ENCODE measurements at places on chromosomes 5 and 9.

- no peak for DNase-seq
These were observed 34.5 kb downstream of the HRH2 start for GRCh38 chr5:175692235-175692995.

DNA sequence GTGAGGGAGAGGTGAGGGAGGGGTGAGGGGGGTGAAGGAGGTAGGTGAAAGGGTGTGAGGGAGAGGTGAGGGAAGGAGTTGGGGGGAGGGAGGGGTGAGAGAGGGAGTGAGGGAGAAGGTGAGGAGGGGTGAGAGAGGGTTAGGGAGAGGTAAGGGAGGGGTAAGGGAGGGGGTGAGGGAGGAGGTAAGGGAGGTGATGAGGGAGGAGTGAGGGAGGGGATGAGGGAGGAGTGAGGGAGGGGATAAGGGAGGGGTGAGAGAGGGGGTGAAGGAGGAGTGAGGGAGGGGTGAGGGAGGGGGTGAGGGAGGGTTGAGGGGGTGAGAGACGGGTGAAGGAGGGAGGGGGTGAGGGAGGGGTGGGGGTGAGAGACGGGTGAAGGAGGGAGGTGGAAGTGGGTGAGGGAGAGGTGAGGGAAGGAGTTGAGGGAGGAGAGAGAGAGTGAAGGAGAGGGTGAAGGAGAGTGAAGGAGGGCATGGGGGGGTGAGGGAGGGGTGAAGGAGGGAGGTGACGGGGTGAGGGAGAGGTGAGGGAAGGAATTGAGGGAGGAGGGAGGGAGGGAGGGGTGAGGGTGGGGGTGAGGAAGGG lies 18.5 kb downstream of the NINJ1 start:
- DNase-seq: no peak

- no peak for DNase-seq
These were observed 394.3 kb downstream of the OSTF1 start for GRCh38 chr9:75482566-75482965.

GRCh38 chr9:113580041-113580953 lies 116.8 kb downstream of the RGS3 start:
- DNase-seq: no peak

DNA sequence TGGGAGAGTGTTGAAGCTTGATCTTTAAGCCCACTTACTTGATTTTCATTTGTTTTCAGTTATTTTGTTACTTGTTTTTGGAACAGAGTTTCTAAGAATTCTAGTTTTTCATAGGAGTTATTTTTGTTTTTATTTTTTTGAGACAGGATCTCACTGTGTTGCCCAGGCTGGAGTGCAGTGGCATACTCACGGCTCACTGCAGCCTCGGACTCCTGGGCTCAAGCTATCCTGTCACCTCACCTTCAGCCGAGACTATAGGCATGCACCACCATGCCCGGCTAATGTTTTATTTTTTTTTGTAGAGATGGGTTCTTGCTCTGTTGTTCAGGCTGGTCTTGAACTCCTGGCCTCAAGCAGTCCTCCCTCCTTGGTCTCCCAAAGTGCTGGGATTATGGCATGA lies 6.3 kb downstream of the ERBIN start:
- no peak for DNase-seq

GRCh38 chr5:91329283-91329682 lies 53.8 kb downstream of the ARRDC3 start:
- no peak for DNase-seq

DNA sequence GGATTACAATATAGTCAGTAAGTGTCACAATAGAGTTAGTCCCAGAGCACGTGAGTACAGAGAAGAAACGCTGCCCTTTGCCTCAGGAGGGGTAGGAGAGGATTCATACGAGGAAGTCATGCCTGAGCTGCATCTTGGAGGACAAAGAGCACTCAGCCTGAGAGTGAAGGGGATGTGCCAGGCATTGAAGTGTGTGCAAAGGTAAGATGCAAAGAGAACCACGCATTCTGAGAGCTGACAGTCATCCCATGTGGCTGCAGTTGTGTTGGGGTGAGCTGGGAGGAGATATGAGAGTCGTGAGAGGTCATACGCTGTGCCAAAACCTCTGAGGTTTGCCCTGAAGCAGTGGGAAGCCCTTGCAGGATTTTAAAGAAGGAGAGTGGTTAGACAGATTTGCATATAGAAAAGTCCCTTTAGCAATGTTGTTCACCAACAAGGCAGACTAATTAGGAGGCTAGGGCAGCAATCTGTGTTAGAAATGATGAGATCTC lies 97.5 kb downstream of the PIP5K1B start:
- DNase-seq: no peak

DNA sequence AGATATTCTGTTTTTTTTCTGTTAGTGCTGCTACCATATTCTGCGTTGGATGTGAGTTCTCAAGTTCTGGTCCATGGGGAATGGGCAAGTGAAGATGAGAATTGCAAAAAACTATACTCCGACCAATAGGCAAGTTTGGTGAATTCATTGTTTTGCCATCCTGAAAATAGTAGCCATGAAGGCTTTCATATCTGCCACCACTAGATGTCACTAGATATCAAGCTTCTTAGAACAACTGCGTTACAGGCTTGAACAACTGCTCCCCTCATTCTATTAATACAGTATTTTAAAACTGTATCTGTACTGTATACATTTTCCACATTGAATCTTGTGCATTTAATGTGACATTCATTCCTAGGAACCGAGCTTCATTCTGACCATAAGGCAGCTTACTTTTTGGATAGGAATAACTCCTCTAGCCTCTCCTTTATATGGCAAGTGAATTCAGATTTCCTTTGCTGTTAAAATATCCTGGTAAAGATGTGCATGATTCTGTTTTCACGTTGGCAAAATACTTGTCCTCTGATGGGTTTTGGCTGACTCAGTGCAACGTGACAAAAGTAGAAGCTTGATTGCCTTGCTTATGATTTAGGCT lies 163.6 kb downstream of the SREK1 start:
- no peak for DNase-seq

- DNase-seq: no peak
These were observed 25.6 kb upstream of the NTNG2 start for GRCh38 chr9:132136151-132136780.

DNA sequence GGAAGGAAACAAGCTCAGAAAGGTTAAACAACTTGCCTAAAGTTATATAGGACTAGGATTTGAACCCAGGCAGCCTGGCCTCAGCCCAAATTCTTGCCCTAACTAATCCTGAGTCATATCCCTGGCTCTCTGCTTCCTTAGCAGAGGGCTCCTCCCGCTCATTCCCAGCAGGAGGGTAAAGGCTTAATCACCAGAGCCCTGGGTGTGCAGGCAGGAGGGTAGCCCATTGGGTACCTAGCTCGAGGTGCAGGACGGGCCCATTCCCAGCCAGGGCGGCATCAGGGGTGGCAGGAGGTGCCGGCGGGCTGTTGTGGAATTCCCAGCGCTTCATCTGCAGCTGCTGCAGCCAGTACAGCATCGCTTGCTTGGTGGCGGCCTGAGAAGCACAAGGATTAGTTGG lies 3.9 kb downstream of the TBC1D2 start:
- no peak for DNase-seq

GRCh38 chr5:180291234-180291940 lies 496 bp downstream of the MAPK9 start:
- DNase-seq: no peak

DNA sequence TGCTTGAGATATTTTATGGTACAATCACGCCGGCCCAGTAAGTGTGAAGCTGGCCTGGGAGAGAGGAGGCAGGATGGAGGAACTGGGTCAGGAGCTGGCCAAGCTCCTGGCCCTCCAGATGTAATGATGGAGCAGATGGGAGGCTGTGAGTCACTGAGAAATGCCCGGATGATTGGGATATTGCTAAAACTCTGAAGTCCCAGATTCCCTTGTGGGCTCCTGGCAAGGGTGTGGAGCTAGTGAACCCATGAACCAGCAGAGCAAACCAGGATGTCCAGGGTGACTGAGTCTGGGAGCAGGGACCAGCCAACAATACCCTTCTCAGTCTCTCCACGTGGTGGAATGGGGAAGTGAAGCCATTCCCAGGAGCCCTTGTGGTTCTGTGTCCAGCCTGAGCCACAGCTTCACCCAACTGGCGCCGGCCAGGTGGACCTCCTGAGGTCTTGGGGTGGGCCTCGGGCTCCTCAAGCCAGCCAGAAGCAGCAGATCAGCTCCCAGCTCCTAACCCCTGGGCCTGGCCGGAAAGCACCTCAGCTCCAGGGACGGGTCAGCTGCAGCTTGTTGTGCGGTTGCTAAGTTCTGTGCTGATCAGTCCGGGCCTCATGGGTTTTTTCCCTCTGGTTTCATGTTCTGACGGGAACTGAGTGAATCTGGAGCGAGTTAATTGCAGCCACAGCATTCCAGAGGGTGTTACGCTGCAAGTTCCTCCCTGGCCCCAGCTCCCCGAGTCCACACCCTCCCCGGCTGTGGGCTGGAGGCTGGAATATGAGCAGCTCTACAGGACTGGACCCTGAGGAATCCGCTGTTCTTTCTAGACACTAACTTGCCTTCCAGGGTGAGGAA lies 37.6 kb downstream of the DUSP1 start:
- no peak for DNase-seq

- DNase-seq: no peak
These were observed 58.9 kb upstream of the OTULINL start for GRCh38 chr5:14522721-14523120.

Data from amygdala (tissue), 56 donors.